ENCODE measurements at places on chromosomes 6 and 20. TPM values are rescaled to one million over a fixed set of nuclear protein-coding genes. Genes with fewer than 3 reads are reported as not detected.

GRCh38 chr20:32314768-32315167 is 37.3 kb downstream of the KIF3B start:
- no peak overlapping the region for H3K4me3 ChIP-seq
- H3K36me3 ChIP-seq = peaks cover 34% of the 10 kb centered on the region
- H3K27ac ChIP-seq = no peak overlapping the region
- H3K4me1 ChIP-seq = no peaks in the 10 kb centered on the region
- no peak for DNase-seq

DNA sequence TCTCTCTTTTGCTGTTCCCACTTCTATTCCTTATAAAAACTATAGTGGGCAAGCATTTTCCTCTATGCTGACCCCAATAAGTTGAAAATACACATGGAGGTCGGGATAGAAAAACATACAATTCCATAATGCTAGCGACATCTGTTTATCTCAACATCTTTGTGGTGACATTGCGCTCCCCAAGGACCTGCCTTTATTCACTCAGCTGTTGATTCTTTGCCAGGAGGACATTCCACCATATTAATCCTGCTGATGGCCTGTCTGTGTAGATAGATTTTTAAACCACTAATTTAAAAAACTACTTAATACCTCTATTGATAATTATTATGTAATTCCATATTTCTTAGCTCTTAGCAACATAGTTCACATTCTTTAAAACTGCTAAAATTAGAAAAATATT is 555.3 kb upstream of the MAP3K7 start:
- DNase-seq = no peak
- H3K27ac ChIP-seq = no peak overlapping the region
- H3K27me3 ChIP-seq = no peaks in the 10 kb centered on the region

- H3K4me1 ChIP-seq = no peaks in the 10 kb centered on the region
- H3K36me3 ChIP-seq = no peaks in the 10 kb centered on the region
- no peak for DNase-seq
- H3K4me3 ChIP-seq = no peak overlapping the region
Observed at GRCh38 chr6:125519367-125519766, 217.6 kb upstream of the HDDC2 start.

Gene SLC17A2
- total RNA-seq = not detected

- H3K4me3 ChIP-seq = no peak overlapping the region
- no peaks in the 10 kb centered on the region for H3K36me3 ChIP-seq
- no peak overlapping the region for H3K27ac ChIP-seq
- H3K27me3 ChIP-seq = peaks cover 2% of the 10 kb centered on the region
- H3K4me1 ChIP-seq = no peaks in the 10 kb centered on the region
Observed at GRCh38 chr6:33995309-33996119, 150.4 kb downstream of the GRM4 start.

Gene CBLN4
- not detected for total RNA-seq

Gene AGER
- 22.9 TPM for total RNA-seq

DNA sequence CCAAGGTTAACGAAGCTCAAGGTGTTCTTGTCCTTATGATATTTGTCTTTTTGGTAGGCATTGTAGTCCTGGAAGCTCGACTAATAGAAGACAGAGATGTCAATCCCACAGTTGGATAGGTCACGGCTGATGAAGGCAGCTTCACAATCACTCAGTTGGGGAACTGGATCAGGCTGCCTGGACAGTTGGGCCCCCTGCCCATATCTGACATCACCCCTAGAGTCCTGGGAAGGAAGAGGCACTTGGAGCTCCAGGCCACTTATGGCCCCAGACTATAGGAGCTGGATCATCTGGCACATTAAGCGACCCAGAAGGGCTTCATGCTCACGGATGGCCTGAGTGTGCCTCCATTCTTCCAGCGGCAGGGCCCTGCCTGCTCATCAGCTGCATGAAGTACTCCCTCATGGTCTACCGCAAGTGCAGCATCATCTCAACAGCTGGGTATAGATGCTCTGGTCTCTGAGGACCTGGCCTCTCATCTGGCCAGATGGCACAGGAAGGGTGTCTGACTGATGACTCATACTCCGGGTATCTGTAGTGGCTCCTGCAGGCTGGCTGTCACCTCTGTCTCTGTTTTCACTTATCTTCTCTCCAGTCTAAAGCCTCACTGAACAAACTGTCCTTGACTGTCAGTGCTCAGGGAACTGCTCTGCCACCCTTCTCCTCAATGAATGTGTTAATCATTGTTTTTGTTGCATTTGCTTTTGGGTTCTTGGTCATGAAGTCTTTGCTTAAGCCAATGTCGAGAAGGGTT is 29.2 kb upstream of the SSR1 start:
- no peak overlapping the region for H3K4me3 ChIP-seq
- no peaks in the 10 kb centered on the region for H3K4me1 ChIP-seq
- DNase-seq = no peak
- H3K27me3 ChIP-seq = no peaks in the 10 kb centered on the region
- no peaks in the 10 kb centered on the region for H3K36me3 ChIP-seq

Gene NOTCH4
- 4.8 TPM for total RNA-seq

GRCh38 chr20:36482044-36482473 is 59.3 kb upstream of the MYL9 start:
- H3K4me1 ChIP-seq = no peaks in the 10 kb centered on the region
- no peak overlapping the region for H3K4me3 ChIP-seq
- H3K27ac ChIP-seq = no peak overlapping the region
- H3K36me3 ChIP-seq = peaks cover 3% of the 10 kb centered on the region
- DNase-seq = no peak
- no peaks in the 10 kb centered on the region for H3K27me3 ChIP-seq

GRCh38 chr6:25168637-25169036 is 110.5 kb upstream of the CARMIL1 start:
- no peak overlapping the region for H3K4me3 ChIP-seq
- no peaks in the 10 kb centered on the region for H3K4me1 ChIP-seq
- DNase-seq = no peak
- H3K36me3 ChIP-seq = no peaks in the 10 kb centered on the region
- H3K27ac ChIP-seq = no peak overlapping the region

Gene NKAPL
- total RNA-seq = 0.31 TPM

DNA sequence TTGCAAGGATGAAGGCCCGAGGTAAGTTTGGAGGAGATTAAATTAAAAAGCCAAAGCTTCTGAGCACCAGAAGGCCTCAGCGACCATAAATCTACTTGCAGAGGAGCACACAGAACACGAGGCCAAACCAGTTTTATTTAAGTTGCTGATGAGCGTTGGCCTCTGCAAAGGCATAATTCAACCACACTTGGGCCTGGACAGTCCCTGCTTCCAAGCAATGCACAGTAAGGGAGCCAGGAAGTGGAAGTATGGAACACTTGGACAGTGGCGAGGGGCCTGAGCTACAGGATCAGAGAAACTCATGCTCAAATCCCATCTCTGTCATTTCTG is 92.8 kb downstream of the PTPRT start:
- H3K36me3 ChIP-seq = no peaks in the 10 kb centered on the region
- H3K27me3 ChIP-seq = no peaks in the 10 kb centered on the region
- no peak for DNase-seq
- no peak overlapping the region for H3K4me3 ChIP-seq
- H3K4me1 ChIP-seq = no peaks in the 10 kb centered on the region
- no peak overlapping the region for H3K27ac ChIP-seq

DNA sequence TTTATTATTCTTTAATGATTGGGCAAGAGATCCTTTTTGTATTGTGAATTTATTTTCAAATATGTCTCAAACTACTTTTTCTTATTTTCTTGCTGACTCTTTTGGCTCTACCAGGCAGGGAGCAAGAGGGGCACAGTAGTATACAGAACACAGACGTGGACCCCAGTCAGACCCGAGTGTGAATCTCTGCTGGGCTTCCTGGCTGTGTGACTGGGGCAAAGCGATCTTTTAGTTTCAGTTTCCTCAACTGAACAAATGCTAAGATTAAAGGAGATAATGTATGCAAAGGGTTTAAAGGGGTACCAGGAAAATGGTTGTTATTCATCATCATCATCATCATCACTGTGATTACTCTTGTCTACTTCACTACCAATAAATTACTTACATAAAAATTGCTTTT is 317.5 kb downstream of the HIVEP2 start:
- no peak overlapping the region for H3K27ac ChIP-seq
- no peaks in the 10 kb centered on the region for H3K27me3 ChIP-seq
- H3K4me1 ChIP-seq = no peaks in the 10 kb centered on the region

DNA sequence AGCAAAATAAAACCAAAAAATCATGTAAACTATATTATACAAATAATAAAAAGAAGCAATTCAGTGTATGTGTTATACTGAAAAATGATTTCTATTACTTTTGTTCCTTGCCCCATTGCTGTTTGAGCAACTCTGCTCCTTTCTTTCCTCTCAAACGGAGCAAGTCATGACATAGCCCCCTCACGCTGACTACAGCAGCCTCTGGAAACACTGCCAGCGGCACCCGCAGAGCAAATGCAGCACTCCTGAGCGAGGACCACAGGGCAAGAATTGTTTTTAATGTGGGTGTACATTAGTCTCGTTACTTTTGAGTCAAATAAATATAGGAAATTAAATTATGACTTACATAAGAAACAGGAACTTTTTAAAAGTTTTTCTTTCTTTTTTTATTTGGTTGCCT is 350.1 kb upstream of the HSF2 start:
- no peaks in the 10 kb centered on the region for H3K4me1 ChIP-seq
- H3K27me3 ChIP-seq = no peaks in the 10 kb centered on the region
- no peaks in the 10 kb centered on the region for H3K36me3 ChIP-seq
- DNase-seq = no peak
- H3K27ac ChIP-seq = no peak overlapping the region
- H3K4me3 ChIP-seq = no peak overlapping the region

GRCh38 chr6:10310330-10310653 is 104.6 kb downstream of the TFAP2A start:
- no peaks in the 10 kb centered on the region for H3K27me3 ChIP-seq
- no peak overlapping the region for H3K4me3 ChIP-seq
- DNase-seq = no peak
- no peak overlapping the region for H3K27ac ChIP-seq
- H3K36me3 ChIP-seq = no peaks in the 10 kb centered on the region

Gene LY86
- 2.2 TPM for total RNA-seq

GRCh38 chr6:123462152-123462551 is 174.6 kb downstream of the TRDN start:
- H3K27me3 ChIP-seq = no peaks in the 10 kb centered on the region
- H3K27ac ChIP-seq = no peak overlapping the region
- H3K36me3 ChIP-seq = no peaks in the 10 kb centered on the region

Gene ID4
- not detected for total RNA-seq

Gene OR11A1
- not detected for total RNA-seq

DNA sequence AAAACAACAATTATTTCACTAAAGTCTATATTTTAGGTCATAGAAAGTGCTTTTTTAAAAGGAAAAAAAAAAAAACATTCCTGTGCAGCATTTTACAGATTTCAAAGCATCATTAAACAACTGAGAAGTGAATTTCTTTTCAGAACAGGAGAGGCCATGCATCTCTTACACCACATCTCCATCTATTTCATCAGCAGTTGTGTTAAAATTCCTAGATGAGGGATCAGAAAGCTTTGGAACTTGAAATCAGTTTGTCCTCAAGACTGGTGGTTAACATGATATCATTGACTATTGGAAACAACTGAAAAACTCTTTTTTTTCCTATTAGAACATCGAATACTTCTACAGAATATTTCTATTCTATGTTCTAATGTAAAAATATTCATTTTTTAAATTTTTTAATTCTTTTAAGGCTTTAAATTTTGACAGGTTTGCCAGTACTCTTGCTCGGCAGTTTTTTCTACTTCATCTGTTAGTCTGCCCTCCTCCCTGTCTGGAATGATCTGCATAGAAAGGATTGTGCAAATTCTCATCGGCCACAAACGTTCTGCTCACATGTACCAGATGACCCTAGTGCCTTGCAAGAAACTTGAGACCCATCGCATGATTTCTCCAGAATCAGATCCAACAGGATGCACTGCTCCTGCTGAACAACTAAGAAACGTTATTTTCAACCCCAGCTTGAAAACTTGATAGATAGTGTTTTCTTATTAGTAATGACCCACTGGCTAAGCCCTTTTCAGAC is 411.0 kb upstream of the AGPAT4 start:
- H3K27me3 ChIP-seq = no peaks in the 10 kb centered on the region
- H3K4me1 ChIP-seq = no peaks in the 10 kb centered on the region
- no peak overlapping the region for H3K27ac ChIP-seq

DNA sequence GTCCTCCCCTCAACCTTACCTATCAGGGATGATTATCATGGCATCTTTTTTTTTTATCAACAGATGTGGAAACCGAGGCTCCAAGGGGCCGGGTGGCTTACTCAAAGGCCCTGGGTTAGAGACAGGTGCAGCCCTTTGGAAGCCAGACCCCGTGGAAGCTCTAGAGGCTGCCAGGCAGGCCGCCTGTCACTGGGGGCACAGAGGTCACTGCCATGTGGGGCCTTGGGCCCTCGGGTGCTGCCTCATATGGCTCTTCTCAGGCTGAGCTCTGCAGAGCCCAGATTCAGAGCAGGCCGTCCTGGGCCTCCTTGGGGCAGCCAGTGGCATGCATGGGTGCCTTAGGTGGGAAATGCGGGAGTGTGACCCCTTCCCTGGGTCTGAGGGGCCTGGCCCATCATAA is 136.3 kb downstream of the PHACTR3 start:
- no peak overlapping the region for H3K27ac ChIP-seq
- H3K27me3 ChIP-seq = no peaks in the 10 kb centered on the region
- DNase-seq = no peak

DNA sequence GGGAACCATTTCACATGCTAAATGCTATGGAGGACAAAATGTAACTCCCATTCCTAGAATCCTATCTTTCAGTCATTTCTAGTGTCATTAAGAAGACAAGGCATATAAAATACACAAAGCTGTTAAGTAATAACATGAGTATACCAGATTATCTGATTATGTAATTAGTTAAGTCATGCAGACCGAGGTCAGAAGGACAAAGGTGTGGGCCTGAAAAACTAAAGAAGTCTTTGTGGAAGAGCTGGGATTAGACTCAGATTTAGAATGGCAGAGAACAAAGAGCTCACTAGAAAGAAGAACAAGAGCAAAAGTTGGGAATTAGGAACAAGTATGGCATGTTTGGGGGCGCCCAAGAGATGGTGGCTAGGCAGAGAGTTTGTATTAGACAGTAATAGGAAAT is 37.0 kb downstream of the EFHC1 start:
- H3K27ac ChIP-seq = no peak overlapping the region
- no peak for DNase-seq
- H3K4me1 ChIP-seq = no peaks in the 10 kb centered on the region
- no peaks in the 10 kb centered on the region for H3K27me3 ChIP-seq

GRCh38 chr20:35025116-35025515 is 67.5 kb downstream of the TRPC4AP start:
- DNase-seq = no peak
- no peaks in the 10 kb centered on the region for H3K27me3 ChIP-seq
- H3K4me1 ChIP-seq = no peaks in the 10 kb centered on the region
- H3K4me3 ChIP-seq = no peak overlapping the region
- no peak overlapping the region for H3K27ac ChIP-seq

Gene CFAP206
- not detected for total RNA-seq

- peak within 1 kb of the TSS; percentile 37 for H3K4me3 ChIP-seq
- H3K27me3 ChIP-seq = peaks cover 14% of the 10 kb centered on the region
- no peaks in the 10 kb centered on the region for H3K36me3 ChIP-seq
- no peak within 1 kb of the TSS for H3K27ac ChIP-seq
- DNase-seq = peak; percentile 69
Observed at GRCh38 chr6:125153391-125154117, at the start of gene TPD52L1. Gene TPD52L1, plus strand, starts transcription at chr6:125153773. Its CDS starts 179 bp downstream, at chr6:125153952.

Gene TGM3
- not detected for total RNA-seq

Measured in natural killer cell (primary cell).